Caco-2 (cell line): ENCODE measurements at places on chromosomes 12 and 14.

DNA sequence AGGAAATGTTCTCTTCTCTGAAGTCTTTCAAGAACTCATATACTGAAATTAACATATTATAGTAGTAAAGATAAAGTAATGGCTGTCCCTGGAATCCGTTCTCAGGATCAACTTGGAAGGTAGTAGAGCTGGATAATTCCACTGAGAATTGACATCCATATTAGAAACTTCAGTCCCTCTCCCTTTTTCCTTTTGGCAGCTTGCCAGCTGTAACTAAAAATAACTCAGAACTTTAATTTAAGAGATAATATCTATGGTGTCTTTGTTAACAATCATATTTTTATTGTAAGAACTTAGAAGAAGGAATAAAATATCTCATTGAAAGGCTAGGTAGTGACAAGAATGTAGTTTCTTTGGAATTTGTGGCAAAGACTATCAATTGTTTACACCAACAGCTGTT is 61.4 kb upstream of the PLEKHA5 start:
- DNase-seq, result no peak

DNA sequence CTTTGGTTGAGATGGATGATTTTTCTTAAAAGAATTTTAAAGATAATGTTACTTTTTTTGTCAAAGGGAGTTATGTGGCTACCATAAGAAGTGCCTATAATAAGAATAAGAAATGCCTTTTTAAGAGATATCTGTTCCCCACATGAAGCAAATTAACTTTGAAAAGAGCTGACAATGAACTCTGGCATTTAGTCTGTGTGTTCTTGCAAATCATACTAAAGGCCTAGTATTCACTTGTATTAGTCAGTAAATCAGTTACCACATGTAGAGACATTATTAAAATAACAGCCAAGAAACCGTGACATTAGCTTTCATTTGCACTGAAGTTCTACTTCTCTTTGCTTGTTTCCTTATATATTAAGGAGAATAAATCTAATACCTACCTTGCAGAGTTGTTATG is 296.3 kb downstream of the CCDC91 start:
- DNase-seq, result no peak

GRCh38 chr14:72783741-72784140 is 110.2 kb downstream of the DPF3 start:
- no peak for DNase-seq

- no peak for DNase-seq
Observed at GRCh38 chr14:24701062-24701461, 67.1 kb upstream of the GZMB start.

- no peak for DNase-seq
Observed at GRCh38 chr12:88408823-88409222, 171.4 kb downstream of the KITLG start.

GRCh38 chr12:130696379-130697100 is 19.6 kb downstream of the RIMBP2 start:
- no peak for DNase-seq

GRCh38 chr12:115570069-115570777 is 707.3 kb downstream of the MED13L start:
- no peak for DNase-seq

DNA sequence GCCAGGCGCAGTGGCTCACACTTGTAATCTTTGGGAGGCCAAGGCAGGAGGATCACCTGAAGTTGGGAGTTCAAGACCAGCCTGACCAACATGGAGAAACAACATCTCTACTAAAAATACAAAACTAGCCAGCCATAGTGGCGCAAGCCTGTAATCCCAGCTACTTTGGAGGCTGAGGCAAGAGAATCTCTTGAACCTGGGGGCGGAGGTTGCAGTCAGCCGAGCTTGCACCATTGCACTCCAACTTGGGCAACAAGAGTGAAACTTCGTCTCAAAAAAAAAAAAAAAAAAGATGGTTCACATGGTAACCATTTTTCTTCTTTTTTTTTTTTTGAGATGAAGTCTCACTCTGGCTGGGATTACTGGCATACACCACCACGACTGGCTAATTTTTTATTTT is 35.3 kb downstream of the SLC2A14 start:
- DNase-seq, result no peak

- no peak for DNase-seq
Observed at GRCh38 chr12:49632986-49633702, 9.8 kb downstream of the PRPF40B start.

DNA sequence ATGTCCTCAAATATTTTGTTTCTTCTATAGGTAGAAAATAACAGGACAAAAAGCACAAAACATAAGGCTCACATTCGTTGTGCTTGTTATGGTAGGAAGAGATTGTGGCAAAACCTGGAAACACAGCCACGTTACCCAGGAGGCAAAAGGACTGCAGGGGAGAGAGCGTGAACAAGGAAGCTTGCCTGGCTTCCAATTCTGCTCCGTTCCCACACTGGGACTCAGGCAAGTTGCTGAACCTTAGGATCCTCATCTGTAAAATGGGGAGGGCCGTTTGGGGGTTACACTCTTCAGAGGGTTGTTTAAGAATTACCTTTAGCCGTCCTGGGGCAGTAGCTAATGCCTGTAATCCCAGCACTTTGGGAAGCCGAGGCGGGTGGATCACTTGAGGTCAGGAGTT is 205.3 kb downstream of the SSPN start:
- DNase-seq, result no peak

GRCh38 chr14:75648066-75648838 is 12.4 kb downstream of the ERG28 start:
- peak; percentile 81 for DNase-seq

DNA sequence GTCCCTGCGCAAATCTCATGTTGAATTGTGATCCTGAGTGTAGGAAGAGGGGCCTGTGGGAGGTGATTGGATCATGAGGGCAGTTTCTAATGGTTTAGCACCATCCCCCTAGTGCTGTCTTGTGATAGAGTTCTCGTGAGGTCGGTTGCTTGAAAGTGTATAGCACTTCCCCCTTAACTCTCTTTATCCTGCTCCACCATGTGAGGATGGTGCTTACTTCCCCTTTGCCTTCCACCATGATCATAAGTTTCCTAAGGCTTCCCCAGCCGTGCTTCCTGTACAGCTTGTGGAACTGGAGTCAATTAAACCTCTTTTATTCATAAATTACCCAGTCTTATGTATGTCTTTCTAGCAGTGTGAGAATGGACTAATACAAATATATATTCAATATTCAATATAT is 303.7 kb upstream of the SEL1L start:
- no peak for DNase-seq

- DNase-seq, result no peak
Observed at GRCh38 chr14:90604356-90604755, 207.5 kb downstream of the CALM1 start.

GRCh38 chr14:94384342-94384741 is 4.1 kb downstream of the SERPINA1 start:
- no peak for DNase-seq

DNA sequence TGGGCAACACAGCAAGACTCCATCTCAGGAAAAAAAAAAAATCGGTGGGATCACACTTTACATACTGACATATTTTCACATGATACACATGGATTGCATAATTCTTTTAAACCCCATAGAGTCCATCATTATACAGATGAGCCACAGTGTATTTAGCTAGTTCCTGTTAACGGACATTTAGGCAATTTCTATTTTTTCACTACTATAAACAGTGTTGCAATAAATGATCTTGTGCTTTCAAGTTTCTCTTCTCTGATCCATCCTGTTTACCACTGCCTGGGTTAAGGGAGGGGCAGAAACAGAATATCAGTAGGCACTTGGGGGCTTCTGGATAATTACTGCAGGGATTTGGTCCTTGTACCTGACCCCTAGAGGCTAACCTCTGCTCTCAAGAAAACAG is 43.4 kb upstream of the SPTLC2 start:
- no peak for DNase-seq

GRCh38 chr12:8894986-8895385 is 19.3 kb upstream of the PHC1 start:
- no peak for DNase-seq

DNA sequence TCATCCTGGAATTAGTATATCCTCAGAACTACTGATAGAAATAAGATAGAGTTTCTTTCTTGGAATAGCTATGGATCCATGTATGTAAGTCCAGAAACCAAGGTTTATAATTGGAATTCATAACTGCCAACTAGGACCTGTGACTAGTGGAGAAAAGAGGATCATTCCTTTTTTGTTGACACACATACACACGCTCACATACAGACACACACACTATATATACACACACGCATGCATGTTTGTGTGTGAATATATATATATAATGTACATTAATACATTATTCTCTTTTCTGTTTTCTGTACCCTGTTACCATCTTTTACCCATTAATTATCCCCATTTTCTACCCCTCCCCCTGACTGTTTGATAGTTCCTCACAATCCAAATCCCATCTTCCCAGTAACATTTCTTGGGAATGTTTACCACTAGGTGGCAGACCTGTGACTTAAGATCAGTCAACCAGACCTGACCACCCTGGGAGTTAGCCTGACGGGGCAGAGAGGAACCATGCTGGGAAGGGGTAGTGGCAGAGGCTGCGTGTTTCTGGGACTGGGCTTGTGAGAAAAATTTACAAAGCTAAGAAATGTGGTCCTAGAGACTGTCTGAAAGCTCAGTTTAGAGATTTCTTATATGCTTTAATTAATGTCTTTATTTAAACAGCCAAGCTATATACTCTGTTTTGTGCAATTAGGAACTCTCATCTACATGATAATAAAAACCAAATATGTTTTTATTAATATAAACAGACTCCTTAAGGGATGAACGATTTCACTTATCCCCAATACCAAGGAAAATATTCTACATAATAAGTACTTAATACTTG is 308.0 kb downstream of the PPFIA2 start:
- DNase-seq, result peak; percentile 46

- DNase-seq, result no peak
Observed at GRCh38 chr14:104389326-104390220, 190.0 kb upstream of the C14orf180 start.

DNA sequence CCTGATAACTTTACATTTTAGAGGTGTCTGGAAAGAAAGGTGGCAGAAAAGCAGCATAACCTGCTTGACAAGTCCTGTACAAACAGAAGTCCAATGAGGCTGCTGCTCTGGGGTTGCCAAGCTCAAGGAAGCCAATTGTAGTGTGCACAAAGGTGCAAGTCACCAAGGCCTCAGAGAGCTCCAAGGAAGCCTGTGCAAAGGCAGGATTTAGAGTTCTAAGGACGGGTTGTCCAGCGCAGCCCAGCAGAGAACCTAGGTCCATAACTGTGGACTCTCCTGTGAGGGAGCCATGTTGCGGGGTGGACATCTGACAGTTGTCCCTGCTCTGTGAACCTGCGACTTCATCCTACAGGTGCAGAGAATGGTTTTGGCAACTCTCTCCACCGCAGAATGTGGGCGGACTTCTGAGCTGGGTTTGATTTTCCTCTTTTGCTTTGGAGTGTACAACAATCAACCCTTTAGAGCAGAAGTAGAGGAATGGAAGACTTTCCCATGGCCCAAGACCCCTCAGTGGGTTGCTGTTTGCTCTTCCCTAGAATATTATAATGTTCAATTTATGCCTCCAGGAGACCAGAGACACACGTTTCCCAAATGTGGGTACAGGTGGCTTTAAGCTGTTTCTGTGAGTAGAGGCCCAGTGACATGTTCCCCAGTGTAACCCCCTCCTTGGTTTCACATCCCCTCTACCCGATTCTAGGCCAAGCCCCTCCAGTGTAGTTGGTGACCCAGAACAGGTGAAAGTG is 81.0 kb downstream of the ETV6 start:
- peak; percentile 79 for DNase-seq

- no peak for DNase-seq
Observed at GRCh38 chr14:53533384-53533970, 380.4 kb upstream of the DDHD1 start.

- no peak for DNase-seq
Observed at GRCh38 chr14:100553471-100553870, 33.7 kb downstream of the BEGAIN start.

- peak; percentile 32 for DNase-seq
Observed at GRCh38 chr14:101335061-101335661, 226.1 kb upstream of the DIO3 start.

DNA sequence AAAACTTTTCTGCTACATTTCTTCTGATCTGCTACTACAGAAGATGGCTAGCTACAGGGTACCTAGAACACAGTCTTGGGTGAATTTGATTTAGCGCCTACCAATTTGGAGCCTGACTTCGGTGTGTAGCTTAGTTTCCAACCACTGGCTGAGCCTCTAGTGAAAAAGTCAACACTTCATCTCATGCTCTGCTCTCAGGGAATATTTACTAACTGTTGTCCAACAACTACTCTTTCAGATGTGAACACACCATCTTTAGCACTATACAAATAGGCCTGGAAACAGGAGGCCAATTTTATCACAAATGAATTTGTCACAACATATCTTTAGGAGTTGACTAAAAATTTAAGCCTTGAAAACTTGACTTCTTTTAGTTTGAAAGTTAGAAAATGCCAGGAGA is 167.9 kb downstream of the NELL2 start:
- DNase-seq, result no peak

DNA sequence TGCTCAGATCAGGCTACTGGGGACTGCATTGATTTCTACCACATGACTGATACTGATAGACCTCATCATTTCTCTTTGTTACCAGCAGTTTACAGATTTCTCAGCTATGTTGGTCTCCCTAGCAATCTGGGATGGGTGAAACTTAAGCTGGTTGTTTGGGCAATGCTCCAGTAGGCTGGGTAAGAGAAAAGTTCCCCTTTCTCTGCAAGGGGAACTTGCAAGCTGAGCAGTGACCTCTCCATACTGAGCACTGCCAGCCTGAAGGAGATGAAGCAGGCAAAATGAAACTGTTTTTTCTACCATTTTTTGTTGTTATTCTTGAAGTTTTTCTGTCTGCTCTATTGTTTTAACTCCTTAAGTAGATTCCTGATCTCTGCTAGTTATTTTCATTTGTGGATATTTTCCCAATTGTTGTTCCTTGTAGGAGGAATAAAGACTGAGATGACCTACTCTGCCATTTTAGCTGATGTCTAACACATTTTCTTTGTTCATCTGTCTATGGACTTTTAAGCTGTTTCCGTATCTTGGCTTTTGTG is 1.3 kb upstream of the OR4M1 start:
- no peak for DNase-seq

DNA sequence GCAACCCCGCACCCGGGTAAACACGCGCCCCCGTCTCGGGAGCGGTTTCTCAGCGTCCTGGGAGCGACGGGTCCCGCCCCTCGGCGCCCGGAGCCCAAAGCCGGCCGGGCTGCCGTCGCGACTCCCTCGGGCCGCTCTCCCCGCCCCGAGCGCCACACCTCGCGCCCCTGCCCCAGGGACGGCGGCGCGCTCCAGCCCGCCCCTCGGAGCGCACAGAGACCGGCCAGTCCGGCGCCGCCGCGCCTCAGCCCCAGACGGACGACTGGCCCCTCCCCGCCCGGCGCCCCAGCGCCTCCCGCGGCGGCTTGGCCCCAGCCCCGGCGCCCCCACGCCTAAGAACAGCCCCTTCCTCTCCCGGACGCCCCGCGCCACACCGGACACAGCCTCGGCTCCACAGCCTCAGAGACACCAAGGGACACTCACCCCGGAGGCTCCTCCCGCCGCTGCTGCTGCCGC is 411 bp downstream of the BTBD7 start:
- DNase-seq, result peak; percentile 63

GRCh38 chr14:68284834-68285233 is 465.3 kb downstream of the RAD51B start:
- DNase-seq, result no peak
